Spleen (tissue), 13 donors: ENCODE measurements at places on chromosomes 6 and 20. TPM values are rescaled to one million over a fixed set of nuclear protein-coding genes. Genes with fewer than 3 reads are reported as not detected.

- no peaks in the 10 kb centered on the region for H3K4me1 ChIP-seq
- no peak overlapping the region for H3K4me3 ChIP-seq
- H3K36me3 ChIP-seq, result no peaks in the 10 kb centered on the region
- no peaks in the 10 kb centered on the region for H3K27me3 ChIP-seq
Observed at GRCh38 chr20:33522256-33522820, 32.4 kb downstream of the CBFA2T2 start.

DNA sequence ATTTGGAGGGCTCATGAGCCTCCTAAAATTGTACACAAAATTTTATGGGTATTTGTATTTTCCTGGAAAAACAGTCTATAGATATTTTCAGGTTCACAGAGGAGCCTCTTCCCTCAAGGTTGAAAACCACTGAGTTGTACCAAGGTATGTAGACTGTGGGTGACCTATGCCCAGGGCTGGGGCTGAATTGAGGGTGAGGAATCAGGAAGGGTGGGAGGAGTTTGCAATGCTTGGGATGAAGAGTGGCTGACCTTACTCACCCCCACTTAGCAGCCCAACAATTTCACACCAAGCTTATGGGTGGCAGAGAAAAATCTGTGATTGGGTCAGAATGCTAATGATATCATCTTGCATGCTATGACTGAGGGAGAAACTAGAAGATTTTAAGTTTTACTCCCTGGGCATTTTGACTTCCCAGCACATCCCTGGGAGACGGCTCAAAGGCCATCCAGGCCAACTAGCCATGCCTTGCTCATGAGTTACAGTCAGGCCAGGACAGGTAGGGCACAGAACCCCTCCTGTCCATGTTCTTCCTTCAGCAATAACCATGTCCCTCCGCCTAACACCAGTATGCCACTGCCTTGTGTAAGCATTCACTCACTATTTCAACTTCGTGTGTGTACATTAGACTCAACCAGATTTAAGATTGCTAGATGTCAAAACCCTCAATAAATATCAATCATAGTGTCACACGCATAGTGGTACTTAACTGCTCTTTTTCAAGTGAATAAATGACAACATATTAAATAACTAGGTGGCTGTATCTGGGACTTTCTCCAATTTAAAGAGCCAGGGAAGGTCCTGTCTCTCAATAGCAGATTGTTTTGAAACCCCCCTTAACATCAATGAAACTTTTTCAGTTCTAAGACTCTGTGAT, 16.6 kb downstream of the ADTRP start:
- H3K4me3 ChIP-seq, result no peak overlapping the region
- H3K36me3 ChIP-seq, result no peaks in the 10 kb centered on the region
- DNase-seq, result no peak
- no peak overlapping the region for H3K27ac ChIP-seq
- H3K4me1 ChIP-seq, result no peaks in the 10 kb centered on the region
- no peaks in the 10 kb centered on the region for H3K27me3 ChIP-seq

DNA sequence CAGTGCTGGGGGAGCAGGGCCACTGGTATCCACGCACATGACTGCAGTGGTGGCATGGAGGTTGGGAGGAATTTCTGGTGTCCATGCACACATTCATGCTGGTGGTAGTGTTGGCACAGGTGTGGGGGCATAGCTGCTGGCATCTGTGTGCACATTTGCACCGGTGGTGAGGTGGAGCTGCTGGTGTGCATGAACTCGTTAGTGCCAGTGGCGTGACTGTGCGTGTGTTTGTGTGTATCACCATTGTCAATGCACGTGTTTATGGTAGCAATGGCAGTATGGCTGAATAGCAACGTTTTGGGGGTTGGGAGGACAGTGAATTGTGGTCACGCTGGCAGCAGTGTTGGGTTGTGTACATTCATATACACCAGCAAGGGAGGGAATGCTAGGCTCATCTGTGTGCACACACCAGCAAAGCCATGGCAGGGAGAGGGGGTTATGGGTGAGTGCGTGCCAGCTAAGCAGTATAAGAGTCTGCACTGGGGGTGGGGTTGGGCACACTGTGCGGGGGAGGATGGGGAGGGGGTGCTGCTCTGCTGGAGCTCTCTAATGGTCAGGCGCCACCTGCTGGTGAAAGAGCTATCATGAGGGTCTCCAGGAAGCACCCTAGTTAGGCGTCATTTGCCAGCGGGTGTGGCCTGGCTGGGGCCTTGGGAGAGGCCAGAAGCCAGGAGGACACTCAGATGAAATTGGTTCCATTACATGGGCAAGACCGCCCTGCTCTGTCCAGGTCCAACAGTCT, 626.1 kb upstream of the ID4 start:
- H3K36me3 ChIP-seq, result no peaks in the 10 kb centered on the region
- H3K27ac ChIP-seq, result no peak overlapping the region
- DNase-seq, result peak; percentile 53
- no peak overlapping the region for H3K4me3 ChIP-seq
- H3K27me3 ChIP-seq, result no peaks in the 10 kb centered on the region

DNA sequence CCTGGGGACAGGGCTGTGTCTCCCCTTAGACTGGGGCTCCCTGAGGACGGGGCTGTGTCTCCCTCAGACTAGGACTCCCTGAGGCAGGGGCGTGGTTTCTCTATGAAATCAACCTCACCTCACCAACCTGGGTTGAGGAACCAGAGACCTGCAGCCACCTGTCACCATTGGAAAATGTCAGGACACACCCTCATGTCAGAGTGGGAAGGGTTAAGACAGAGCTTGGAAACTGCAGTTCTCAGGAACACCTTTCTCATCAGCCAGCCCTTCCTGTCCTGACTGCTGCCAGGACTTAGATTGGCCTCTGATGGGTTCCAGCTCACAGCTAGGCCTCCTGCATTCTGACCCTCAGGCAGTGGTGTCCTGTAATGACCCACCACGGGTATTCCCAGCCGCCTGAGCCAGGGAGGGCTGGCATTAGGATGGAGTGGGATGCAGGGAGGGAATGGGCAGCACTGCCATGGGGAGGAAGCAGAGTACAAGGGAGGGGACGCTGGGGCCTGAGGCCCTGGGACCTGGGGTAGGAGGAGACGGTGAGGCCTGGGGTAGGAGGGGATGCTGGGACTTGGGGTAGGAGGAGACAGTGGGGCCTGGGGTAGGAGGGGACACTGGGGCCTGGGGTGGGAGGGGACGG, 76.3 kb downstream of the MRPL14 start:
- H3K4me3 ChIP-seq, result no peak overlapping the region
- H3K4me1 ChIP-seq, result peaks cover 6% of the 10 kb centered on the region
- H3K27me3 ChIP-seq, result no peaks in the 10 kb centered on the region

ARFGEF3 gene
- 1.9 TPM for total RNA-seq

NHLRC1 gene
- 3.4 TPM for total RNA-seq

IRAK1BP1 gene
- total RNA-seq, result 5.0 TPM

SLC26A8 gene
- total RNA-seq, result 1.8 TPM
